ENCODE measurements at places on chromosomes 6 and 20.
A peak's percentile ranks its signal among the peaks of the same experiment; 100 is the strongest.

DNA sequence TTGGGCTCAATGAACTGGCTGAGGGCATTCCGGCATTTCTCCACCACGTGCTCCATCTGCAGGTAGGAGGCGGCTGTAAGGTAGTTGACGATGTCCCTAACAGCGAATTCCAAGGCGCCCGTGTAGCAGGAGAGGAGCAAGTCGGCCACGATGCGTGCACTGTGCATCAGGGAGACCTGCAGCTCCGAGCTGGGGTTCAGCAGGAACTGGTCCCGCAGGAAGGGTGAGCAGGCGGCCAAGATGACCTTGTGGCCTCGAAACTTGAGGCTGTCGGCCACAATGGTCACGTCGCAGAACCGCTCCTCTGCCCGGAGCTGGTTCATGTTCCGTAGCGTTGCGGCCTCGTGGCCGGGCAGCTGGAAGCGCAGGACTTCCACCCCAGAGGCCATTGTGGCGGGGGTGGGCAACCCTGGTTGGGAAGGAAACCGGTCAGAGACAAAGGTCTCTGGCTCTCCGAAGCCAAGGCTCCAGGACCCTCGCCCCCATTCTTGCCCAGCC lies 920 bp downstream of the ZBTB12 start:
- DNase-seq = no peak

- DNase-seq = peak; percentile 18
Observed at GRCh38 chr6:52286798-52287432, 2.4 kb upstream of the MCM3 start.

GRCh38 chr6:44995486-44996132 lies 332.5 kb upstream of the RUNX2 start:
- no peak for DNase-seq

- no peak for DNase-seq
Observed at GRCh38 chr6:47206626-47207025, 103.1 kb downstream of the TNFRSF21 start.

DNA sequence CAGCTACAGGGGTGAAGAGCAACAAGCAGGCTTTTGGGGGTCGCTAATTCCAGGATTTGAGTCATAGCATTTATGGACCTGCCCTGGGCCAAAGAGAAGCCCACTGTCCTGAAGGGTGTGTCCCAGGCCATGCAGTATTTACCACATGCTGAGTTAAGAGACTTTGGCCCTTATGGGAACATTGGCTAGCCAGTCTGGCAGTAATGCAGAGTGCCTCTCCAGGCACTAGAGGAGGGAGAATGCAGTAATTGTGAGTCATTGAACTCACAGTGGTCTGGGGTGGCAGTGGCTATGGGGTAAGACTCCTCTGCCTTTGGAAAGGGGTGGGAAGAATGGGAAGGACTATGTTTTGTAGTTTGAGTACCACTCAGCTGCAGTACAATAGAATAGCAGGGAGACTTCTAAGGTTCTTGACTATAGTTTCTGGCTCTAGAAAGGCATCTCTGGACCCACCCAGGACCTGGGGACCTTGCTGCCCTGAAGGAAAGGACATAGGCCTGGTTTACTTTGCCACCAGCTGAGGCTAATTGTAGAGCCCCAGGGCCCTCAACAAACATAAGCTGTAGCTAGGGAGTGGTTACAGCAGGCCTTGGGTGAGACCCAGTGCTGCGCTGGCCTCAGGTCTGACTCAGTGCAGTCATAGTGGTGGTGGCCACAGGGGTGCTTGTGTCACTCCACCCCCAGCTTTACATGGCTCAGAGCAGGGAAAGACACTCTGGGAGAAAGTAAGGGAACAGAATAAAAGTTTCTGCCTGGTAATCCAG lies 520.9 kb downstream of the HTR1B start:
- no peak for DNase-seq

DNA sequence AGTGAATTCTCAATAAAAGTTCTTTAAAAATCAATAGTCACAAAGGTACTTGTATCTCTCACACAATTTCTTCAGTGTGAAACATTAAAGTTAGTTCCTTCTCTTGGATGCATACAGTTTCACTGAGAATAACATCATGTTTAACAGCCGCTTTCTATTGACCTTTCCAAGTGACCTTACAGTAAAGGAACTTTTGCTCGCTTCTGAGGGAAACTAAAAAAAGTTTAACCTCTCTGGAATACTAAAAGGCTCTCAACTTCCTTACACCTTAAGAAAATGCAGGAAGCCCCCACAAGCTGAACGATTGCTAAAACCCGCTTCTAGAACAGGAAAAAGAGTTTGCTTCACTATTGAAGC lies 1.3 kb downstream of the RRAGD start:
- no peak for DNase-seq

DNA sequence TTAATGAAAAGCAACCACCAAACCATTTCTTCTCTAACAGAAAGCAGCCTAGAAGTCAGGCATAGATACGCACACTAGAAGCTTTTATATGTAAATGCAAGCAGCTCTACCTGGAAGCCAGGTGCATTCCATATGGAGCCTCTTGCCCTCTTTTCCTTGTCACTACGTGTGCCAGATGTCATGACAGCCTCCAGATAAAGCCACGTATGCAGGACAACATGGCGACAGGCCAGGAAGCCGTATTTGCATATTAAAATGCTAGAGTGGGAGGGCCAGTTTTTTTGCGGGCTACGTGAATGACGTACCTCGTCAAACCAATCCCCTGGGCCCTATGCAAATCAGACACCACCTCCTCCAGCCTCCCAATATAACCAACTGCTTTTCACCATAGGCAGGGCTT lies 308.1 kb upstream of the SPTLC3 start:
- DNase-seq = no peak

DNA sequence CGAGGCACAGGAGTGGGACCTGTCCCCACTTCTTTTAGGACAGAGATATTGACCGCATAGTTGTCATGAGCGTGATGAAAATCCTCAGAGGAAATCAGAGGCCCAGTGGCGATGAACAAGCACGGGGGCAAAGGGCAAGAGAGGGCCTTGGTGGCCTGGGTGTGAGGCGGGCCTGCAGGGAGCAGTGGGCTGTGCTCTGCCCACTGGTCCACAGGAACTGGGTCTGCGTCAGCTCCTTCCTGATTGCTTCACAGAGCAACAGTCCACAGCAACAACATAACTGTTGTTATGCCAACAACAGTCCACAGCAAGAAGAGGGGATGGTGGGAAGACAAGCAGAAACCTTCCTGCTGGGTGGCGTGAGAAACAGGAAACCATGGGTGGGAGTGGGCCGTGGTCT lies 335.6 kb downstream of the ZFAND3 start:
- no peak for DNase-seq

GRCh38 chr6:36586606-36587005 lies 7.6 kb upstream of the SRSF3 start:
- DNase-seq = no peak

GRCh38 chr6:65633501-65633900 lies 73.5 kb downstream of the EYS start:
- no peak for DNase-seq

GRCh38 chr6:47209632-47210031 lies 100.1 kb downstream of the TNFRSF21 start:
- DNase-seq = no peak

GRCh38 chr20:32432277-32432676 lies 74.1 kb downstream of the ASXL1 start:
- DNase-seq = no peak

GRCh38 chr6:56297022-56297989 lies 49.9 kb upstream of the COL21A1 start:
- DNase-seq = no peak
